ENCODE measurements at places on chromosomes 5 and 9.
A peak's percentile ranks its signal among the peaks of the same experiment; 100 is the strongest.

- no peak for DNase-seq
These were observed 16.6 kb downstream of the ATP10B start for GRCh38 chr5:160835376-160835775.

DNA sequence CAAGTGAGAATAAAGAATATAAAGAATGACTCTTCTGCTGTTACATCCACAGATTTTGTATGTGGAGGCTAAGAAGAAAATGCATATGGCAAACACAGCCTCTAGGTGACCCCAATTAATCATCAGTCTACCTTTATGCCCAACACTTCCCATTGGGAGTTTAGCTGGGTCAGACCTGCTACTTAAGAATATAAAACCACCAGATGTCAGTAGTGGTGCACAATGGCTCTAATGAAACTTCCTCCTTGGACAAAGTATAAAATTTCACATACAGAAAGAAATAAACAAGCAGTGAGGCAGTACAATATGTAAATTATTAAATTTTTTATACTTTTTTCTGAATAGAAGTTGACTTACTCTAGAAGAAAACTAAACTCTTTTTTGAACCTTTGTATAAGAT is 539.9 kb downstream of the BRINP1 start:
- DNase-seq: no peak

DNA sequence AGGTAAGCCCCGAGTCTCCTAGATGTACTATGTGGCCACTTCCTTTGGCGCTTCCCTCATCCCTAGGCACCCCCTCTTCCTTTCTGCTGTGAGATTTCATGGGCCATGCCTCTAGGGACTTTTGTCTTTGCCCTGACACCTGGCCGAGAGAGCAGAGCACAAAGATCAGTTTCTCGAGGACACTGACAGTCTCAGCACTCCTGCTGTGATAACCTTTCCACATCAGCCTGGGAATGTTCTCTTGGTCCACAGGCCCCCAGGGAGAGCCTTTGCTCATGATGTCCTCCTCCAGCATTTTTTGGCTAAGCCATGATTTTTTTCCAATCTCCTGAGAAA is 127.0 kb upstream of the CPEB4 start:
- DNase-seq: no peak

GRCh38 chr5:149110406-149110805 is 30.9 kb upstream of the ABLIM3 start:
- DNase-seq: no peak

GRCh38 chr9:19698960-19699359 is 89.9 kb downstream of the SLC24A2 start:
- DNase-seq: no peak

GRCh38 chr5:1188464-1188863 is 12.9 kb upstream of the SLC6A19 start:
- DNase-seq: no peak

DNA sequence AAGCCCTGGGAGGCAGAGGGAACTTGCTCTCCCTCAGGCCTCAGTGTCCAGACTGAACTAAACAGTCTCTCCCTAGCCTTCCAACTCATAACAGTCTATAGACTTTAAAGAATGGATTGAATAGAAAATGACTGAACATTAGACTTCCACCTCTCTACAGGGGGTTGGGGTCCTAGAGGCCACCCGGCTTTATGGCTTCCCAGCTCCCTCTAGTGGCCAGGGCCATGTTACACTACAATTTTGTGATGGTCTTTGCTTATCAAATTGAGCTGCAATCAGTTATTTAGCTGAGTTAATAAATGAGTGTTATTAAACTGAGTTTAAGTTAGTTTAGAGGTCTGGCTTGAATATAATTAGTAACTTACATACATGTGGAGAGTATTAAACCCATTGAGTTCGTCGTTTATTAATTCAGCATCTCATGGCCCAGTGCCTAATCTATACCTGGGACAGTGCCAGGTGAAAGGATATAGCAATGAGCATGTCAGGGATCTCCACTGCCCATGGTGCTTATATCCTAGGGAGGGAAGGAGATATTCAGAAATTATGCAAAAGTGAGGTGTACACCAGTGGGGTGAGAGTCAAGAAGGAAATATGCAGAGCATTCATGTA is 105.2 kb downstream of the SH3TC2 start:
- DNase-seq: peak; percentile 27

- no peak for DNase-seq
These were observed 130.7 kb upstream of the NTRK2 start for GRCh38 chr9:84538879-84539278.

DNA sequence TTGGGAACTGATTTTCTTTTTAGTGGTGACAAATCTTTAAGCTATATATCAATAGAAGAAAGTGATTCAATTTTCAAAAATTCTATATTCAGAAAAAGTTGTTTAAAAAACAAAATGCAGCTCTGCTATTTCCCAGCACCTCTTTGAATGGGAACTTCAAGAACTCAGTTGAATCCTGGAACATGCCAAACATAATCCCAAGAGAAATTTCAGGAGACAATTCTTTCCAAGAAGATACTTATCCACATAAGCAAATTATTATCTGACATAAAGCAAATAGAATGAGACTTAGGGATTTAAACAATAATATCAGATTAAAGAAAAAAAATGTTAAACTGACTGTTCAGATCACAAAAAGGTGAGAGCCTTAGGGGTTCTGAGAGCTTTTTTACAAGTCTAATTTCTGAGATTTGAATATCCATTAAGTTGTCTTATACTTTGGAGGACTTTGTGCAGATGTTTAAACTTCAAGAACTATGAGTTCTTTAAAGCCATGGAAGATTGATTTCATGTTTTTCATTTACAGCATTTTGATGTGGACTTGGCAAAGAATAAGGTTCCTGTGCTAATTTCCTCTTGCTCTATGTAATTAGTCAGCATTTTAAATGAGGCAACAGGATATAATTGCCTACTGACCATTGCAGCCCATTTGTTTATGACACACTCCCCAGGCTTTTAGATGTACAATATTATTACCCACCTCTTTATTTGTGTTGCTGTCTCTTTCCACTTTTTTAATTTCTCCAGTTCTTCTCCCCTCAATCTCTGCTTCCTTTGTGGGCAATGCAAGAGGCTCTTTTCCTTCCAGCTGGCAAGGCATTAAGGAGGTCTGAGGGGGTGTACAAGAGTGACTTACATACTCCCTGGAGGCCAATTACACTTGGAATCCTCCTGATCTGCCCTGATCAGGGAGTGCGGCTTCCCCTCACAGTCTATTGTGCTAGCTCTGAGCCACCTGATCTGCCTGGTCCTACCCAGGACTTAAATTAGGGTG is 419.1 kb downstream of the NR2F1-AS1 start:
- no peak for DNase-seq

- DNase-seq: no peak
These were observed 398.3 kb downstream of the IRX1 start for GRCh38 chr5:3993856-3994473.

GRCh38 chr5:83925321-83925954 is 204.8 kb upstream of the HAPLN1 start:
- DNase-seq: no peak

DNA sequence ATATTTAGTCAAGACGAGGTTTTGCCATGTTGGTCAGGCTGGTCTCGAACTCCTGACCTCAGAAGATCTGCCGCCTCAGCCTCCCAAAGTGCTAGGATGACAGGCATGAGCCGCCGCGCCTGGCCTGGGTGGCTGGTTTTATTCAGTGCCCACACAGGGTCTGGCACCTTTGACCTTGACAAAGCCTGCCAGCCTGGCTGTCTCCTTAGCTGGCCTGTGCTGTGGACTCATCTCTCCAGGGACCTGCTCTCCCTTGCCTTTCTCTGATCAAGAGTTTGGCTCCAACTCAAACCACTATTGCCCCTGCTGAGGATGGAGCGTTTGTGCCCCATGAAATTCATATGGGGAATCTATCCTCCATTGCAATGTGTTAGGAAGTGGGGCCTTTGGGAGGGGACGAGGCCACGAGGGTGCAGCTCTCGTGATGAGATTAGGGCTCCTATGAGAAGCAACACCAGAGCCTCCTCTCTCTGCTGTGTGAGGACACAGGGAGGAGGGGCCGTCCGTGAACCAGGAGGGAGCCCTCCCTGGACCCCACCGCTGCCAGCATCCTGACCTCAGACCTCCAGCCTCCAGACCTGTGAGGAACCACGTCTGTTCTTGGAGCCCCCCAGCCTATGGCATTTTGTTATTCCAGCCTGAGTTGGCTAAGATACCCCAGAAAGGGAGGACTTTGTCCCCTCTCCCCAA is 45.0 kb downstream of the MRPL36 start:
- no peak for DNase-seq

DNA sequence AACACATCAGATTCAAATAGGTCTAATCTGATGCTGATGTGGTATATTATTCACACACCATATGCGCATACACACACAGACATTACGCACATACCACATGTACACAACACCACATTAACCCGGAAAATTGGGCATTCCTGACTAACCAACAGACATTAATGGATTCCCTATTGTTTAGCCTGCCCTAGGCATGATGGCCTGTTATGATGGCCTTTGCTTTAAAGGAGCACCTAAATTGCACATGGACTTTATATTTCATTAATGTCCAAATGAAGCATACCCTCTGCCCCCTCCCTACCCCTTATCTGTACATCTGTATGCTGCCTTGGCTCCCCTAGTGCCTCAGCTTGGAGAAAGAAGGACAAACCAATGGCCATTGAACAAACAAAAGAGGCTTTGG is 127.7 kb upstream of the PRLR start:
- no peak for DNase-seq

DNA sequence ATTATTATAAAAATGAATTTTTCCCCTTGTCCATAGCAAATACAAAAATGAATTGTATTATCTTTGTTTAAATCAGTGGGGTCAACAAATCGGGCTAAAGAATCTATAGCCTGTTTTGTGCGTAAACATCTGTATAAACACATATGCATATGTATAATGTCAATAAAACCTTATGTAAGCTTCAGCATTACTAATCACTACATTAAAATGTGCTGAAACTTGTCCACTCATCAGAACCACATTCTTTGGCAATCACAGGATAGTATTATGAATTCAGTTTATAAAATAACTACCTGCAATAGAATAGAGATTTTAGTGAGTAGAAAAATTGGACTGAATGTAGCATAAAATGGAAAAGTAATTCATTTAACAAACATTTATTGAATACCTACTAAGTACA is 30.6 kb downstream of the RGMB start:
- no peak for DNase-seq

GRCh38 chr5:34519489-34520220 is 136.5 kb upstream of the RAI14 start:
- no peak for DNase-seq

DNA sequence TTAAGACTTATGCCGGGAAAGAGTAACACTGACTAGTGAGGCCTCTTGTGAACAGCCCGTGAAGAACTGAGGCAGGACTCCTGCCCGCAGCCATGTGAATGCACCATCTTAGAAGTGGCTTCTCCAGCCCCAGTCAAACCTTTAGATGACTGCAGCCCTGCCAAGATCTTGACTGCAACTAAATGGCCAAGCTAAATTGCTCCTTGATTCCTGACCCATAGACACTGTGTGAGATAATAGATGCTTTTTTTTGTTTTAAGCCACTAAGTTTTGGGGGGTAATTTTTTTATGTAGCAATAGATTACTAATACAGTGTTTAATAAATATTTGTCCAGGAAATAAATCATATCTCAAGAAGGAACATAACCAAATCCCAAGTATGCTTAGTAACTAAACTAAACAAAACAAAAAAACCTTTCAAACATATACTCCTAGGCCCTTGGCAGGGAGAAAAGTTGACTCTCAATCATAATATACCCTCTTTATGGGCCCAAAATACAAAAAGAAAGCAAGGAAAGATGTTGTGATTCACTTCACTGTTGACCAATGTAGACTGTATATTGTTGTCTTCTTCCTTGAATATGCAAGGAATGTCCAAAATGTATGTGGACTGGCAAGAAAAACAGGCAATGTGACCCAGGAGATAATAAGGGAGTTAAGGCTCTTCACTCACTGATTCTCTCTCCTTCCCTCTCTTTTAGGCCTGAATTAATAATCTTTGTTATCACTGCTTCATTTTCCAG is 79.7 kb upstream of the ZNF366 start:
- DNase-seq: no peak

DNA sequence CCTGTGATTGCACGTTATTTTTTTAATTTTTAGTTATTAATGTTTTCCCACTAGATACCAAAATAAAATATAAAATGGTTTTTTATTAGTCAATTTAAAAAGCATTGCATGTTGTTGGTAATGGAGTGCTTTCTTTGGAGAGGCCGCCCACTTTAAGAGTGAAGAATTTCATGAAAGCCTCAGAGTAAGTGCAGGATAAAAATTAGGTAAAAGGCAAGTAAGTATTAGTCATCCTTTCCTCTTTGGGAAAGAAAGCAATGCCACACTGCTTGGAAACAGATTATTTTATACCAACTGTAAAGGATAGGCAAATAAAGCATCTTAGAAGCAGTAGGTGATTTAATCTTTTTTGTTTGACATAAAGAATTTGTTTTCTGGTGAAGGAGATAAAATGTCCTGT is 62.9 kb downstream of the HSD17B4 start:
- no peak for DNase-seq

- no peak for DNase-seq
These were observed 482 bp downstream of the NFIB start for GRCh38 chr9:14313378-14313940.

DNA sequence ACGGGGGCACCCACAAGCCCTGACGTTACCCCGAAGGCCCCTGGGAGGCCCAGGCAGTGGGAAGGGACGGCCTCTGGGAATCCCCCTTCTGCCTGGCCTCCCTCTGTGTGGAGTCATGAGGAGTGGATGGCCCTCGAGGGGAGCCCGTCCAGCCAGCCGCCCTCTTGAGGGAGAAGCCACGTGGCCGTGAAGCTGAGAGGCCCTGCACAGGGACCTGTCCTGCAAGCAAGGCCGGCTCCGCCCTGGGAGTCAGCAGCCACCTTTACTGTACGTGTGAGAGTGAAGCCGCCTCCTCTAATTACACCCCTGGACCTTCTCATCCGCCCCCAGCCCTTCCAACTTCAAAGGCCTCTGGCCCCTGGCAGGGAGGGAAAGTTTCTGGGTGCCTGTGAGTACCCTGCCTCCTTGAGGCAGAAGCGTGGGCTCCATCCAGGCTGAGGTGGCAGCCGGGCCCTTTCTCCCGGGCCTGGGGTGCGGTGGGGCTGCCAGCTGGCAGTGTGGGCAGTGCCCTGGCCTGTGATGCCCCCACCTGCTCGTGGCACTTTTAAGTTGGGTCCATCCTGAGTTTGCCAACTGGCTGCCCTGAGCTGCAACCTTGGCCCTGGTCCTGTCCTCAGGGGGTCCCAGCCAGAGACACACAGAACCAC is 55.9 kb upstream of the EGFL7 start:
- no peak for DNase-seq

- no peak for DNase-seq
These were observed 81.9 kb upstream of the ARRDC3 start for GRCh38 chr5:91464886-91465646.

DNA sequence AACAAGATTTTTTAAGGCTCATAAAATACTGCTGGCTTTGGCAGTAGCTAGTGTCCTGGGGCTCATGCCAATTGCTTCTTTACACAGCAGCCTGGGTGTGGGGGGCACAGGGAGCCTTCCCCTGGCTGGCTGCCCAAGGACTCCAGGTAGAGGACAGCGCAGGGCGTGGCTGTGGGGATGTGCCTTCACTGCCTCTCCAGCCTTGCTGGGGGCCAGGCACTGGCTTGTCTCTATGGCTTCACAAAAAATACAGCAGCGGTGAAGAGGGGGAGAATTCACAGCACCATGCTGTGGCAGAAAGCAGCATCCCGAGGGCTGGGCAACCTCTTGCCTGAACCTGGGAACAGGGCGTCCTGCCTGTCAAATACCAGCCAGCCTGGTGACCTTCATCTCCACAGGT is 57.4 kb downstream of the DAP start:
- DNase-seq: no peak

Data from GM12892 (cell line).